ENCODE measurements at places on chromosomes 5 and 9. TPM values are rescaled to one million over a fixed set of nuclear protein-coding genes. Genes with fewer than 3 reads are reported as not detected.

DNA sequence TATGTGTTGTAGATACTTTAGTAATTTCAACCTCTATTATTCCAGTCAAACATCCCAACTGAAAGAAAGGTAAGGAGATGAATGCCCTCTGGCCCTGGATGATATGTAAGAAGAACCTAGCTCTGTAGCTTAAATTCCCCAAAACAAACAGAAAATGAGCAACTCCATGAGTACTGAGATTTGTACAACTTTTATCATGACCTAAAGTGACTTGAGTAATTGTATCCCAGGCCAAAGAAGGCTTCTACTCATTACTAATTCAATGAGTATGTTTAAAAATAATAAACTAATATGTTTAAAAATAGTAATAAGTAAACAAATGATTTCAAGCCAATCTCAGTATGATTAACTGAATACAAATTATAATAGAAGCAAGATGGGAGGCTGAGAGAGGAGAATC lies 414.0 kb upstream of the ACTBL2 start:
- no peak for DNase-seq

DNA sequence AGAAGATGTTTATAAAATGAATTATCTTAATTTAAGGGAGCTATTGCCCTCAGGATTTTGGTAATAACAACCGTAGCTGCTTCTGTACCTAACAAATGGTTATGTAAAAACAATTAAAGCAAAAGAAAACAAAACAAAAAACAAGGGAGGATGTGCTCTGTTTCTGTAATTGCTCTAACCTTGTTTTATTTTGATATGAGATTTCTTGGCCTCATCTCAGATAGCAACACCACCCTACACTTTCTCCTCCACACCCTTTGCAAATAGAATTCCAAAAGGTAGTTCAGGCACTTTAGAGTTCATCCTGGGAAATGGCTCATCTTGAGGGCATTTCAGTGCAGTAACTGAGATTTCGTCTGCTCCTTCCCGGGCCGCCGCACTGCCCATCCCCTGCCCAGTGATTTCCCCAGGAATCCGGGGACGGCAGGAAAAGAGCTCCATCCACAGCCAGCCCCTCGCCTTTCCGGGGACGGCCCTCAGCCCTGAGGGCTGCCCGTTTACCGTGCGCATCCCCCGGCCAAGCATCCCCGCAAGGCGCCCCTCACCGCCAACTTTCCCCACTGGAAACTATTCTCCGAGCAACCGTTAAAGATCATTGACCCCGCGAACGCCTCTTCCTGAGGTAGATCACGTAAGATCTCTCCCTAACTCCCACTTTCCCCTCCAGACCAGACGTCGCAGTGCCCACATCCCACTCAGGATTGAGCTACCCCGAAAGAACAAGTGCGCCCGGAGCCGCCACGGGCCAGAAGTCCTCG lies 1.2 kb downstream of the FNBP1 start:
- DNase-seq: no peak

DNA sequence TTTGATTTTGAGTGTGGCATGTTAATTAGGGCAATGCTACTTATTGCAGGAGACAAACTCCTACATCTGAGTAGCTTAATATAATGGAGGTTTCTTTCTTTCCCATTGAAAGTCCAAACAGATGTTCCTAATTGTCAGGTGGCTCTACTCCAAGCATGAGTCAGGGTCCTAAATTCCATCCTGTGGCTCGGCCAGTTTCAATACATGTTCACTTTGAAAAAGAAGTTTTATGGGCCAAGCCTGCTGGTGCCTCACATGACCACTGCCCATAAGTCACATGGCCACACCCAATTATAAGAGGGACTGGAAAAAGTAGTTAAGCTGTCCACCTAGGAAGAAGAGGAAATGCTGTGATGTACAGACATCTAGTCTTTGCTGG lies 170.4 kb downstream of the ARRDC3 start:
- DNase-seq: peak; percentile 74

DNA sequence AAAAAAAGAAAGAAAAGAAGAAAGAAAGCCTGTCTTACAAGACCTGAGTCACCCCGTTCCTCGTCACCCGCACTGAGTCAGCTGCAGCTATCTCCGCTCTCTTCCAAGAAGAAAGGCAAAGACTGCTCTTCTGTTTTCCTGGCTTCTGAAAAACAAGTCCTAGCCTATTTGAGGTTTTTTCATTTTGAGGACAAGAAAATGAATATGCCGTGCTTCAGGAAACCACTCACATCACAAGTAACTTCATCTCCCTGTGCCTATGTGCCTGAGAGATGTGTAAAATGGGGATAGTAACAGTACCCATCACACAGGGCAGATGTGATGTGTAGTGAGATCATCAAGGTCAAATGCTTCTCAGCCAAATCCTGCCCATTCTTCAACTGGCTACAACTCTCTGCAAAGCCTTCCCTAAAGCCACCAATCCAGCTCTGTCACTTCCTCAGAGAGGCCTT lies 78.4 kb downstream of the GLDC start:
- DNase-seq: no peak

GRCh38 chr5:1293416-1294205 lies 1.3 kb downstream of the TERT start:
- no peak for DNase-seq

GRCh38 chr9:28439688-28440087 lies 866.4 kb upstream of the C9orf72 start:
- DNase-seq: no peak

DNA sequence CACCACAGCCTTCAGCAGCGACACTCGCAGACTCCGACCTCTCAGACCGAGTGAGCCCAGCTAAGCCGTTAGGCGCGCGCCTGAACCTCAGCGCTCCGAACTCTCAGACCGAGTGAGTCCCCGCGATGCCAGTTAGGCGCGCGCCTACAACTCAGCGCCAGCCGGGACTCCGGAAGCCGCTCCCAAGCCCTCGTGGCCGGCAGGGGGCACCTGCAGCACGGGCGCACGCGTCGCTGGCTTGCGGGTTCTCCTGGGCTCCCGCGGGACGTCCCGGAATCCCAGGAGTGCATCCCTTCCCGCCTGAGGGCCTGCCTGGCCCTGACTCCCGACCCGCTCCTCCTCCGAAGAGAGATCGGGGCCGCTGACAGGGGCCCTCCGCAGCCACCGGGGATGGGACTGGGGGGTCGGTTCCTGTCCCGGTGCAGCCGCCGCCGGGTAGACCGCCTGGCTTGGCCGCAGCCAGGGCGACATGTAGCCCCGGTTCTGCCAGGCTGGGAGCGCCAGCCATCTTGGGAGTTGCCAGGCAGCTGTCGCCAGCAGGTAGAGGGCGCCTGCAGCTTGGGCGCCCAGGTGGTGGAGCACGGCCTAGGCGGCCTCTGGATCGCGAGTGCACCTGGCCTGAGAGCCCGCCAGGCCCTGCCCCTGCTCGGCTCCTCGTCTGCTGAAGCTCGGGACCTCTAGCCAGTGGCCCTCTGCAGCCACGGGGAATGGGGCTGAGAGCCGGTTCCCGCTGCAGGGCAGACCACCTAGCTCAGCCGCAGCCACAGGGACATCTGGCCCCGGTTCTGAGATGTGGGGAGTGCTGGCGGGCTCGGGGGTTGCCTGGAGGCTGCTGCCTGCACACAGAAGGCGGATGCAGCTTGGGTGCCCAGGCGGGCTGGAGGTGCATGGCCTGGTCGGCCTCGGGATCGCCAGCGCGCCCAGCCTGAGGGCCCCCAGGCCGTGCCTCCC lies at the start of gene ANKRD18A:
Gene ANKRD18A (minus strand): TSS at position 114 of the 951 bp plus-strand sequence. CDS start 311 bp downstream, outside the sequence.
- DNase-seq: peak; percentile 88

- no peak for DNase-seq
Observed at GRCh38 chr9:133199648-133200321, 9.3 kb downstream of the OBP2B start.

TMEM252 gene
- total RNA-seq: not detected

SAXO1 gene
- not detected for total RNA-seq

FAM170A gene
- total RNA-seq: not detected

PNPLA7 gene
- 27.2 TPM for total RNA-seq

All from lower leg skin (tissue), 4 donors.